Fibroblast of skin of right biceps (primary cell): ENCODE measurements at places on chromosomes 12 and 14.

DNA sequence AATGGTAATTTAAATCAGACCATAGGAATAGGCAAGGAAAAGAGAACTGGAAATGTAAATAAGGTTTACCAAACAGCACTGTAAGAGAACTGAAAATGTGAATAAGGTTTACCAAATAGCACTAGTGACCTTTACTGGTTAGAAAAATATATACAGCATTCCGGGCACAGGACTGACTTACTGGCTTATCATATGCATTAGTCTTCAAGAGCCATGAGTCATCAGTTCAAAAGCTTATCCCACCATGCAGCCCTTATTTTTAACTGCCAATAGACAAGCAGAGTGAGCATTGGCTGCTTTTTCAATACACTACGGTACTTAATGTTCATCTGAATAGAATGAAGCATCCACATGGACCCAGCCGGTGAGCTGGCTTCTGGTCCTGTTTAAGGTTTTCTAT lies 13.0 kb upstream of the NELL2 start:
- DNase-seq = no peak

DNA sequence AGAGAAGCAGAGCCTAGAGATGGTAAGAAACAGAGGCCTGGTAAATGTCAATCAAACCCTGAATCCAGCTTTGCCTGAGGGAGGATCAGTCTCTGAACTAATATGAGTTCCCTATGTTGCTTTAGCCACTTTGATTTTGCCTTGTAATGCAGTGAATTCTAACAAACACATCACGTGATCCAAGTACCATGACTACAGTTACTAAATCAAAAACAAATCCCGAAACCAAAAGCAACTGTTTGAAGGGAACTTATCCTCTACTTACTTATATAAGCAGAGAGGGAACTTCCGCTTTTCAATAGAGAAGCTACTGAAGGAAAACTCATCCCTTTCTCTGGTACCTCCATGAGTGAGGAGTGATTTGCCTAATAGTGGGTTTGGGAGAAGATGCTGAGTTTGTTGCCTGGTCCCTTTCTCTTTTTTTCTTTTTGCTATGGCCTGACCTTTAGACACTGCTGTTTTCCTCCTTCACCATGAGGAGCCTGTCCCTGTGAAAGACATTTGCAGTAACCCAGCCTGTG lies 7.7 kb upstream of the PPTC7 start:
- peak; percentile 23 for DNase-seq

DNA sequence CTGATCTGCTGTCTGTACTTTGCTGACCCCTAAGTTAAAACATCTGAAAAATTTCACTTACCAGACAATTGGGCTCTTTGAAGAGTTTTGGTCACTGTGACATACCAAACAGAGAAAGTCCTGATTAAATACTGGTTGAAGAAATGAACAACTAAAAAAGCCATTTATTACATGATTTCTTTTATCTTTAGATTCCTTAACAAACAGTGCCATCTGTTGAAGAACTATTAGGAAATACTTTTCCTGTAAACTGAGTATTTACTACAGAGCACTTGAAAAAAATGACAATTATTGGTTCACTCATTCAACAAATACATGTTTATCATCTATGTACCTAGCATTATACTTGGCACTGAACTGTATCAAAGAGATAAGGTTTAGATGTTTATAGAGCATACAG lies 6.5 kb upstream of the WASHC4 start:
- peak; percentile 22 for DNase-seq

GRCh38 chr12:118350908-118351559 lies 21.7 kb downstream of the TAOK3 start:
- no peak for DNase-seq

DNA sequence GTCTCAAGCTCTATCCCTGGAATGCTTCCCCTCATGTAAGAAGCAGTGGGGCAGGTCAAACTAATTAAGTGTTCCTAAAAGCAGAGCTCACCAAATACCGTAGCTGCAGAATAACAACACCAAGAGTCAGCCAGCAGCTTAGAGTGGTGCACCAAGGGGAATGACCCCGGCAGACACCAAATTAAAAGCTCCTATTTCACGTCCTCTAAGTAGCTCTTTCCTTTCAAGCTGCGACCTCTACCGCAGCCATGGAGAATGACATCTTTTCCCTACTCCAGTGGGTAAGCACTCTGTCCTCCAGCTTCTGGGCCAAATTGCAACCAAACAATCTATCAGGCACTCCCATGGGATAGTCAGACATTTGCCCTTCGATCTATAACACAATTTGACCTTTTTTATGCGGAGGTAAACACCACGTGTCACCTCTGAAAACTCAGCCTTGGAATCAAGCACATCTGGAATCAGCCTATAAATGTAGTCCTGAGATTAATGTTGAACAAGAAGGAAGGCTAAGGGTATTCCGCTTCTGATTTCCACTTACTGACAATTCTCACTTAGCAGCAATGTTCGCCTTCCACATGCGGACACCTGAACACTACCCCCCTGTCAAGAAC lies 67.6 kb upstream of the CDKN3 start:
- DNase-seq = peak; percentile 63

DNA sequence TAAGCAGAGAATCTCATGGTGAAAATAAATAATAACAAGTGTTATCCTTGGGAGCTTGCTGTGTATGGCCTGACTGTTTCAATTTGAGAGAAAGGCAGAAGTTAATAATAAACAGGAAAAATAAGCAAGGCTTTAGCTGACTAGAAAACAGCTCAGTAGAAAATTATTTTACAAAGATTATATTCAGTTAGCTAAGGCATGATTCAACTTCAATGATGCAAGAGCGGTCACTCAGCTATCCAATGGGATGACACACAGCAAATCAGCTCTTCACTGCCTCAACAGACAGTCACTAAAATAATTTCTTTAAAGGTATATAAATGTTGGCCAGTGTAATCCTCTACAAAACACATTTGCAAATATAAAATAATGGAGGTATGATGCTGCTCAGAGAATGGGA lies 18.6 kb downstream of the GSTZ1 start:
- DNase-seq = peak; percentile 52

DNA sequence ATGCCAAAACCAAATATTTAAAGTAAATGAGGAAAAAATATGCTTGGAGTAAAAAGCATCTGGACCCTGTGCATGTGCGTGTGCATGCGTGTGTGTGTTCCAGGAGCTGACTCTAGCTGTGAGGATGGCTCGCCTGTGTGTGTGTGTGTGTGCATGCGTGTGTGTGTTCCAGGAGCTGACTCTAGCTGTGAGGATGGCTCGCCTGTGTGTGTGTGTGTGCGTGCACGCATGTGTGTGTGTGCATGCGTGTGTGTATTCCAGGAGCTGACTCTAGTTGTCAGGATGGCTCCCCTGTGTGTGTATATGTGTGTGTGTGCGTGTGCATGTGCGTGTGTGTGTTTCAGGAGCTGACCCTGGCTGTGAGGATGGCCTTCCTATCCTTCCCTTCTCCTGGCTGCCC lies 357.7 kb downstream of the CACNA1C start:
- DNase-seq = no peak

DNA sequence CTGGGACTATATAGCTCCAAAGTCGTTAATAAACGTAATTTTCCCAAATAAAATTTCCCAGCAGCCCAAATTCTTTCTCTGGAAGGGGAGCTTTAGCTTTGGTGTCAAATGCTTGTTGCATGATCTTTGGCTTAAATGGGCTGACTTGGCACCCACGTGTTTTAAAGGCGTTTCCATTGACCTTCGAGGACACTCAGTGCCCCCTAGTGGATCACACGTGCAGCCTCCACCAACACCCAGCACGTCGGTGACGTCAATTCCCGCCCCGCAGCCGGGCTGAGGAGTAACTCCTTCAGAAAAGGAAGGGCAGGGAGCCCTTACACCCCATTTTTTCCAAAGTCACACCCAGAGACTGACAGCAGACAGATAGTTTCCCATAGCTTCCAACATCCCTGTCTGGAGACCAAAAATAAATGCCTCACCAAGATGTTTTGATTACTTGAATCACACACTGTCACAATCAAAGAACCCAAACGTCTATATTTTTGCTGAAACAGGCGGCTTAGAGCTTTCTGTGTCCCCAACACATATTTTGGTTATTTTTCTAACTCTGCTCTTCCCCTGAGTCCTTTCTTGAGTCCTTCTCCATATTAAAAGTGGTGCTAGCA lies 707.9 kb downstream of the AACS start:
- DNase-seq = no peak

DNA sequence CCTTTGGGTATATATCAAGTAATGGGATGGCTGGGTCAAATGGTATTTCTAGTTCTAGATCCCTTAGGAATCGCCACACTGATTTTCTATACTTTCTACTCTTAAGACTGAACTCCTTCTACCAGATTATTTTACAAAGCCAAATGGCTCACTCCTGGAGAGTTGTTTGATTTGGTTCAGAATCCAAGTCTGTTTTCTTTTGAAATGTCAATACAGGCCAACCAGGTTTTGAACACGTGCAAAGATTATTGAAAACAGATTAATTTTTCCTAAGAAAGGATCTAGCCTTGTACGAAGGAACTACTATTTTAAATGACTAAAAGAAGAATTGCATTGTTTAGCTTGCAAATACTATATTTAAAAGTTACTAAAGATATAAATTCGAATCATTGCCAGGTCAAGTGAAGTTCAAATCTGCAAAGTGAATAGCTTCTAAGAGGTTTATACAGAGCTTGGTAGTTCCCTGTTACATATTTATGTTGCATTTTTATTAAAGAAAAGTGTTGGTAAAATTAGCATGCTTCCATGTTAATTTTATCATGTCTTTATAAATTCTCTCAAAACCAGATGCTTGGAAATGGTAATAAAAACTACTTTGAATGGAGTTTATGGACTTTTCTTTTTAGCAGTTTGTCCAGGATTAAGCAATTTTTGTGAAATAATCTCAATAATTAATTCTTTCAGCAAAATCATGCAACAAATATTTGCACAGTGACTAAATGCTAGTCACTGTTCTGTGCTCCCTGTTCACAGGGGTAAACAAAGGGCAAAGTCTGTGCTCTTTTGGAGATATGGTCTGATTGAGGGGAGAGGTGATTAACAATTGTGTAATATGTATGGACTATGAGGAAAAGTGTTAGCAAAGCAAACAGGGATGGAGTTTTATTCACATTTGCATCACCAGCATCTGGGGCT lies 38.9 kb downstream of the GPR65 start:
- no peak for DNase-seq

DNA sequence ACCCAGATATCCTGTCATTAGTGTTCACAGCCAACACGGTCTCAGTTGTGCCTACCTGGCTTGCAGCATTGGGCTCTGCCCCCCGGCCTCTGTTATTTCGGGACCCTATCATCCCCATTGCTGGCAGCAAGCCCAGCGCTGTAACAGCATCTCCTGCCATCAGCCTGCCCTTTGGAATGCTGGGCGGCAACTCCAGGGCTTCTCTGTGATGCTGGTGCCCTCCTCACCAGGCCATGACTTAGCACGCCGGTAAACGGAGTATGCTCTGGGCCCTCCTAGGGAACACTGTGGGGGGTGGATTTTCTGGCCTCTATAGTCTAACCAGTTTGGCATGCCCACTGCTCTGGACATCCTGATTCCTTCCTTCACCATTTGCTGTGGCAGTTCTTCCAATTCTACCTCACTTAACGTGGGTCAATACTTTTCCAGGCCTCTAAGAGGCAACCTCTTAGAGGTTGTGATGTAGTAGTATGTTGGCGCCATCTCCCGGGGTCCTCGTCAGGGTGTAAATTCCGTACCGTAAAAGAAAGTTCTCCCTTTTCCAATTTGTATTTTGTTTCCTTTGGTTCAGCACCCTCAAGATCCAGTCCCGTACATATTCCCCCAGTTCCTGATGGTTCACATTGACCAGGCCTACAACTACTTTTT lies 80.0 kb downstream of the SINHCAF start:
- DNase-seq = peak; percentile 12

DNA sequence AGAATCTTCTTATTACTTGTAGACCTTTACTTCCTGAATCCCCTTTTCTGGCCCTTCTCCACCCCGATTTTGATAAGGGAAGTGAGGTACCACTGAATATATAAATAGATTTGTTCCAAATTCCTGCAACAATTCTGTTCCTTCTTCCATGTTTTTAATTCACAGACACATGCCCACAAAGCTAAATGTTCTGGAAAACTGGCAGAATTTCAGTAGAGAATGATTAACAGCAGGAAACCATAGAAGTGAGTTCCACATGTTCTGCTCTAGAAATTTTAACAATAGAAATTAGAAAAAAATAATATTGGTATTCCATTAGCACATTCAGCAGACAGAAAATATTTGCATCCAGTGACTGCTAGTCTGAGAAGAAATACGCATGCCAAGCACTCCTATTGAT lies 139.6 kb downstream of the SLC2A13 start:
- DNase-seq = no peak

DNA sequence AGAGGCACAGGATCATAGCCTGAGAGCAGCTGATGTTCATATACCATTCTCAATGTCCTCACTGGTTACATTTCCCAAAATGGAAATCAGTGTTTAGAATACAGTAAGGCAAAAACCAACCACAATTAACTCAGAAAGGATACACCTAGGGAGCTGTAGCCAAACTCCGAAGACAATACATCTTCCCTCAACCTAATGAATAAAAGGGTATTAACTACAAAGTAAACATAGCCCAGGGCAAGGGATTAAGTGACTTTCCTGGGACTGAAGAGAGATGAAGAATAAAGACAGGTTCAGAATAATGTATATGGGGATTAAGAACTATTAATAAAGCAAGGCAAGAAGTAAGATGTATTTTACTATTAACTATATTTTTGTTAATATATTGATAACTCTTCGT lies 79.5 kb downstream of the RPS29 start:
- DNase-seq = no peak

DNA sequence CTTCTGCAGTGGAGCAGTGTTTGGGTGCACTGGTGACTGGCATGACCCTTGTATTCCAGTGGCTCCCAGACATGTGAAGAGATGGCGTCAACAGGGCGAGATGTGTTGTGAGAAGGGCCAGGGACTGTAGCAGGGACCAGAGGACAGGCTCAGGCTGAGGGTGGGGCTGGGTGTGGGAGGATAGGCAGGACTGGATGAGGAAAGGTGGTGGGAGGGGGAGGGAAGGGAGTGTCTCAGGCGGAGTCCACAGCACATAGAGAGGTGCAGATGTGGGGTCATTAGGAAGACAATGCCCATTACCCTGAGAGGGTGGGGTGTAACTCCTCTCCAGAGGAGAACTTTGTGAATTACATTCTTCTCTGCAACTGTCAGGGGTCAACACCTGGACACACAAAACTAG lies 78.5 kb downstream of the DICER1 start:
- DNase-seq = no peak

- DNase-seq = no peak
Measured at GRCh38 chr12:62805517-62805916, 129.4 kb downstream of the PPM1H start.

DNA sequence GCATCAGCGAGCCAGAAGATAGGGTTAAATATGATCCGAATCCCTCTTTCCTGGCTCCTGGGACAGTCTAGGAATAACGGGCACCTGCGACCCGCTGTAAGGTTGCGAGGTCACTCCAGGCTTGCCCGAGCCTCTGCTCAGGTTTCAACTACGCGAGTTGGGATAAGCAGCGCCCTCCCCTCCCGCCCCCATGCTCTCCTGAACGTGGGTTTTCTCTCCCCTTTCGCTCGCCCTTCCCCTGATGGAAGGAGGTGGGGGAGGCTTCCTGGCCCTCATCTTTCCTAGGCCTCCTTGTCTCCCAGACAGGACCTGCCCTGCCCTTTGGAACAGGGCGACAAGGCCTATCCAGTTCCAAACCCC lies 753 bp upstream of the ATP5MC2 start:
- DNase-seq = peak; percentile 65
